ENCODE measurements at places on chromosomes 11 and 22.

DNA sequence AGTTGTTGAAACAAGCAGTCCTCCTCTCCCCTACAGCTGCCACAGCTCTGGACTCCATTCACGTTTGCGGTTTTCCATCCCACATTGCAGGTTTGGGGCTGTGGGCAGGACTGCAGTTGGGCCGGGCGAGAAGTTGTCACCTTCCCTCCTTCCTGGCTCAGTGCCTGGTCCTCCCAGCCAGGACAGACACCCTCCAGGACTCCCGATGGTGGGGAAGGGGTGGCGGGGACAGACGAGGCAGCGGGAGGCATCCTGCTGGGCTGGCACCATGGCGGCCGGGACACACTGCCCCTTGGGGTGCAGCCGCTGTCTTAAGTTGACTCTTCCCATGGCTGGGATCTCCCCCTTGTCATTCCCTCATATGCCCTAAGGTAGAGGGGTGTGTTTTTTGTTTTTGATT is 615.2 kb downstream of the BRD1 start:
- no peak for DNase-seq

DNA sequence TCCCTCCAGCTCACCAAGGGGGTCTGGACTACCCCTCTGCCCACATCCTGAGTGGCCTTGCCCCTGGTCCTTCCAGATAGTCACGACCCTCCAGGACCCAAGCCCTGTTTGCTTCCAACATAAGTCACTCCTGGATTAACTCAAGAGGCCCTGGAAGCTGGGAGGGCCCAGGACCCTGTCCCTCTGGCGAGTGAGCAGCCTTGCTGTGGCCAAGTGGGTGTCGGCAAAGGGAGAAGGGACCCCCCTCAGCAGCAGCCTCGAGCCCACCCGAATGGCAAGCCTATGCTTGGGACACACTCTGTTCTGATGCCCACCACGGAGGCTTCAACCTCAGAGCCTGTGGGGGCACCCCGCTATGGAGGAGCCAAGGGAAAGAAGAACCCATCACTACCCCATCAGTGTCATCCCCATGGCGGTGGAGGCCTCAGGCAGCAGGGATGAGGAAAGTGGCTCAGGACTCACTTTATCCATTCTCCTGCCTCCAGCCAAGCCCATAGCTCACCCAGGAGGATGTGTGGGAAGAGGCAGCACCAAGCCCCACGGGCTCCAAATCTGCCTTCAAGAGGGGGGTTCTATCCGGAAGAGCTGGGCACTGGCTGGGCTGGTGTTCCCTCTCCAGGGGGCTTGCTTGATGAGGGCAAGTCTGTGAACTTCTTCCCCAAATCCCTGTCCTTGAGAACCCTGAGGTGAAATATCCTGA is 12.5 kb downstream of the SLC22A12 start:
- DNase-seq = no peak

DNA sequence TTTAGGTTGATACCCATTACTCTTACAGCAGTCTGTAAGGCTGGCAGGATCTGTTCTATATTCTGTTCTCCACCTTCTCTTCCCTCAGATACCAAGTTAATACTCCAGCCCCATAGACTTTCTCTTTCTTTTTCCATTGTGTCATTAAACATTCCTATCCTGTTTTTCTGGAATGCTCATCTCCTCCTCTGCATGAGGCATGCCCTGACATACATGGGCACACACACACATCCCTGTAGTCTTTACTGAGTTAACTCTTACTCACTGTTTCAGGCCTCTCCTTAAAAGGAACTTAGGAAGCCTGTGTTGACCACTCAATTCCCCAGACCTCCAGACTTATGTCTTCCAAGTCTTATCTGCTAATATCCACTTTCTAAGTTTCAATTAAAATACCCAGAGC is 476.8 kb downstream of the METTL15 start:
- DNase-seq = no peak

GRCh38 chr11:62420882-62421281 is 2.0 kb downstream of the SCGB1A1 start:
- DNase-seq = no peak

DNA sequence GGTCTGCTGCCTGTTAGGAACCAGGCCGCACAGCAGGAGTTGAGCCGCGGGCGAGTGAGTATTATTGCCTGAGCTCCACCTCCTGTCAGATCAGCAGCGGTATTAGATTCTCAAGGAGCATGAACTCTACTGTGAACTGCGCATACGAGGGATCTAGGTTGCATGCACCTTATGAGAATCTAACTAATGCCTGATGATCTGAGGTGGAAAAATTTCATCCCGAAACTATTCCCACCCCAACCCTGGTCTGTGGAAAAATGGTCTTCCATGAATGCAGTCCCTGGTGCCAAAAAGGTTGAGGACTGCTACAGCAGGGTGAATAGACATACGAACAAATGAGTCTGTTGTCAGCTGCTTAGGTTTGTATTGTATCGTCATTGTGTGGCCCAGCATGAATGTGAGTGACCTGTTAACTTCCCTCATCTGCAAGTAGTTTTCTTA is 29.8 kb downstream of the RNF141 start:
- DNase-seq = no peak

- no peak for DNase-seq
Observed at GRCh38 chr11:73521621-73522020, 76.3 kb downstream of the FAM168A start.

GRCh38 chr11:100303897-100304296 is 383.2 kb upstream of the ARHGAP42 start:
- no peak for DNase-seq

- no peak for DNase-seq
Observed at GRCh38 chr11:110473706-110474105, 44.0 kb downstream of the FDX1 start.

DNA sequence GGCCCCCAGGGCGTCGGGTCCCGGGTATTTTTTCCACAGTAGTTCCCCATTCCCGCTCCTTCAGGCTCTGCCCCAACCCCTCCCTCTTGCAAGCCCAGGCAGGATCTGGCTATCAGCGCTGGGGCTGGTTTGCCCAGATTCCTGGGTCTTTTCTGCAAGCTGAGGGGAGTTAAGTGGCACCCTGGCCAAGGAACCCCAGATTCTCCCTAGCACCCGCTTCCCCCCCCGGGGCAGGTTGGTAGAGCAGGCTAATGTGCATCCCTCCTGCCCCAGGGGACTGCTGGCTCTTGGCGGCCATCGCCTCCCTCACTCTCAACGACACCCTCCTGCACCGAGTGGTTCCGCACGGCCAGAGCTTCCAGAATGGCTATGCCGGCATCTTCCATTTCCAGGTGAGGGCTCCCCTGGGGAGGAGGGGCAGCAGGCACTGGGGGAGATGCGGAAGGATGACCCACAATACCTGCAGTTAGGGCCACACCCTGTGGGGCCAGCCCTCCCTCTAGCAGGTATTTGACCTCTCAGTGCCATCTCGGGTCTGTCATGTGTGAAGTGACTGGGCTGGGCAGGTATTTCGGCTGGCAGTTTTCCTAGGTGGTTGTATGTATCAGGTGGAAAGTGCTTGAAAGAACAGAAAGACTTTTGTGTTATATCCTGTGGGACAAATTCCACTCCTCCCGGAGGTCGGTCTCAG is 1.6 kb downstream of the CAPN1 start:
- no peak for DNase-seq

DNA sequence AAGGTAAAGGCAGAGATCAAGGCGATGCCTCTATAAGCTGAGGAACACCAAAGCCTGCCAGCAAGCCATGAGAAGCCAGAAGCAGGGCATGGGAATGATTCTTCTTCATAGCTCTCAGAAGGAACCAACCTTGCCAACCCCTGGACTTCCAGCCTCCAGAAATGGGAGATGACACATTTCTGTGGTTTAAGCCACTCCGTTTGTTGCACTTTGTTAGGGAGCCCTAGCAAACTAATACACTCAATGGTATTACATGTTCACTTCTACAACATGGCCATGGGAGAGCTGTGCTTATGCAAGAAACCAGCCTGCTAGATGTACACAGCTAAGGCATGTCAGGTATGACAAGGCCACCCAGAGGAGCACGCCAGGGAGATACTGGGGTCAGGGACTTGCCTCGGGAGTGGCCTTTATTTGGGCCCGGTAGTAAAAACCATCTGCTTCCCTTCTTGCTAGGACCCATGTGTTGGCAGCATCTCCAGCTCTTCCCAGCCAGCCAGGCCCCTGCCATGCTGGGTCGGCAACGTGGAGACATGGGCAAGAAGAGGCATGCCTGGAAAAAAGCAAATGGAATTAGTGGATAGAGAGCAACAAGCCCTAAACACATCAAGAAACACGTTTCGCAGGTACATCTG is 3.6 kb downstream of the C11orf16 start:
- no peak for DNase-seq

GRCh38 chr22:19847345-19847632 is 7.4 kb downstream of the GNB1L start:
- DNase-seq = no peak

DNA sequence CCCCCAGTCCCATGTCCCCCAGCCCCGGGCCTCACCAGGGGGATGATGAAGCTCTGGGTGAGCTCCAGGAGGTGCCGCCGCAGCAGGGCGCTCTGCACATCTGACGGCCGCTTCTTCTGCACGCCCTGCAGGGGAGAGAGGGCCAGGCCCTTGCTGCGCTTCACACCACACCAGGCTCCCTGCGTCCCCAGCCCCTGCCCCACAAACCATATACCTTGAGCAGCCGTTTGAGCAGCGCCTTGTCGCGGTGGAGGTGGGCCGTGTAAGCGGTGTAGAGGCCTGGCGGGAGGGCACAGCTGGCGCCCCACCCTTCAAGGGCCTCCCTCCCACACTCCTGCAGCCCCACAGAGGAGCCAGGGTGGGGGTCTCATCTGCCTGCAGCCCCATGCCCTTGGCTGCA is 6.2 kb upstream of the PLXNB2 start:
- DNase-seq = no peak

All from activated CD4-positive, alpha-beta T cell treated with anti-CD3 and anti-CD28 coated beads, Interleukin-2, amount 50 U/mL, for 48 hours (primary cell).